Ureter (tissue), 1 donor: ENCODE measurements at places on chromosomes 13 and 19. TPM values are rescaled to one million over a fixed set of nuclear protein-coding genes. Genes with fewer than 3 reads are reported as not detected.

The KLK11 gene
- 1.0 TPM for total RNA-seq

The IZUMO1 gene
- total RNA-seq: 0.91 TPM

The ZNF558 gene
- total RNA-seq: 28.9 TPM

The KRTDAP gene
- total RNA-seq: not detected

The RYR1 gene
- 3.4 TPM for total RNA-seq

The EPN1 gene
- 78.5 TPM for total RNA-seq

The ZNF653 gene
- total RNA-seq: 10.9 TPM

The SULT2A1 gene
- 0.75 TPM for total RNA-seq

The TMPRSS9 gene
- total RNA-seq: not detected

The CBY2 gene
- not detected for total RNA-seq

The C1QTNF9 gene
- total RNA-seq: 0.26 TPM

The MYO1F gene
- 20.6 TPM for total RNA-seq

The GFY gene
- not detected for total RNA-seq

The ANGPTL4 gene
- total RNA-seq: 13.2 TPM

The MEIOSIN gene
- total RNA-seq: not detected

The DNAAF3 gene
- total RNA-seq: 1.6 TPM

The NLRP12 gene
- total RNA-seq: 0.31 TPM

The FCER2 gene
- total RNA-seq: not detected

The MEGF8 gene
- 22.0 TPM for total RNA-seq

The CEACAM8 gene
- not detected for total RNA-seq

The FCGBP gene
- total RNA-seq: 37.0 TPM
